Immature natural killer cell (primary cell): ENCODE measurements at places on chromosomes 6 and 20. TPM values are rescaled to one million over a fixed set of nuclear protein-coding genes. Genes with fewer than 3 reads are reported as not detected.

The AKAP12 gene
- 0.21 TPM for polyA plus RNA-seq

The PRSS16 gene
- polyA plus RNA-seq: 0.39 TPM

The FERMT1 gene
- not detected for polyA plus RNA-seq

- peaks cover 5% of the 10 kb centered on the region for H3K36me3 ChIP-seq
- H3K4me3 ChIP-seq: no peak overlapping the region
- no peaks in the 10 kb centered on the region for H3K27me3 ChIP-seq
- H3K27ac ChIP-seq: no peak overlapping the region
Measured at GRCh38 chr6:72826037-72826436, 204.2 kb downstream of the KCNQ5 start.

DNA sequence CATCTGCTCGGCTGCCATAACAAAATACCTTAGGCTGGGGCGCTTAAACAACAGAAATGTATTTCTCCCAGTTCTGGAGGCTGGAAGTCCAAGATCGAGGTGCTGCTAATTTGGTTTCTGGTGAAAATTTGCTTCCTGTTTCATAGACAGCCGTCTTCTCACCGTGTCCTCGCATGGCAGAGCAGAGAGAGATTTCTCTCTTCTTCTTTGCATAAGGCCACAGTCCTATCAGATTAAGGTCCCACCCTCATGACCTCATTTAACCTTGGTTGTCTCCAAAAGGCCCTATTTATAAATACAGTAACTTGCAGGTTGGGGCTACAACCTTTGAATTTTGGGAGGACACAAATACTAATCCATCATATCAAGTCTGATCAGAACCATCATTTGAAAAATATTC is 544.3 kb downstream of the KIF16B start:
- no peak overlapping the region for H3K4me3 ChIP-seq
- H3K27ac ChIP-seq: no peak overlapping the region
- H3K4me1 ChIP-seq: peaks cover 11% of the 10 kb centered on the region
- peaks cover 12% of the 10 kb centered on the region for H3K27me3 ChIP-seq
- DNase-seq: no peak
- no peaks in the 10 kb centered on the region for H3K36me3 ChIP-seq

GRCh38 chr20:37273988-37274387 is 12.4 kb upstream of the GHRH start:
- no peak for DNase-seq
- peaks cover 8% of the 10 kb centered on the region for H3K4me1 ChIP-seq
- H3K4me3 ChIP-seq: no peak overlapping the region
- H3K36me3 ChIP-seq: no peaks in the 10 kb centered on the region
- no peak overlapping the region for H3K27ac ChIP-seq

DNA sequence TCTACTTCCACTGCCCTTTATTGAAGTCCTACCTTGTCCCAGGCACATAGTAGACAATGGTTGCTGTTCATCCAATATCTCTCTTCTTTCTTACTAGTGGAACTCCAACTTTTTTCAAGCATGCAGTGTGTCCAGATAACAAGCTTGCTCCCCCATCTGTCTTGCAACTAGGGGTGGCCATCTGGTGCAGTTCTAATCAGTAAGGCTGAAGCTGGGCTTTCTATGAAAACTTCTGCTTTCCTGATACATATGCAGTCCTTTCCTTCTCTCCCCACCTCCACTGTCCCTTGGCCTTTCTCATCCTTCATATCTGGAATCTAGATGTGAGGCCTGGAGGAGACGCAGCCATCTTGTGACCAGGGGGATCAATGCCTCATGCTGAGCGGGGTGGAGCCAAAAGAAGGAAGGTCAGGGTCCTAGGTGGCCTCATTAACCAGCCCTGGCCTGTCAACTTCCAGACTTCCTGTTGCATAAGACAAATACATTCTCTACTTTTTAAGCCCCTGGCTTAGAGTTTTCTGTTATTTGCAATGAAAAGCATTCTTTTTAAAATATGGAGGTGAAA is 59.6 kb upstream of the ZFP64 start:
- H3K27me3 ChIP-seq: peaks cover 5% of the 10 kb centered on the region
- H3K4me1 ChIP-seq: no peaks in the 10 kb centered on the region
- H3K27ac ChIP-seq: no peak overlapping the region
- H3K36me3 ChIP-seq: no peaks in the 10 kb centered on the region
- no peak for DNase-seq
